SK-N-DZ (cell line): ENCODE measurements at places on chromosomes 7 and 10.

GRCh38 chr10:130557181-130557845 is 421.1 kb downstream of the GLRX3 start:
- DNase-seq, result no peak

DNA sequence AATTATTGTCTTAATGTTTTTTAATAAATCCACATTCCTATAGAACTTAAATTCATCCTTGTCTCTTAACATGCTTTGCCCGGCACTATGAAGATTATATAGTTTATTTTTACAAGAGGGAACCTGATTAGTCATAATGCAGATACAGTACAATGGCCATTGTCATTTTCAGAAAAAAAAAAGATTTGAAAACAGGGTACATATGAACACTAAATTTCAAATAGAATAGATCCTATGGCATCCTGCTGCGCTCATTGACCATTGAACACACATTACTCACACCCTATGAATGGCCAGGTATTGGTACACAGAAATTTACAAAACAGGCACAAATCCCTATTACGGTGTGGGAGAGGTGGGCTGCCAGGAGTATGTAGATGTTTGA is 2.0 kb upstream of the KLF6 start:
- no peak for DNase-seq

DNA sequence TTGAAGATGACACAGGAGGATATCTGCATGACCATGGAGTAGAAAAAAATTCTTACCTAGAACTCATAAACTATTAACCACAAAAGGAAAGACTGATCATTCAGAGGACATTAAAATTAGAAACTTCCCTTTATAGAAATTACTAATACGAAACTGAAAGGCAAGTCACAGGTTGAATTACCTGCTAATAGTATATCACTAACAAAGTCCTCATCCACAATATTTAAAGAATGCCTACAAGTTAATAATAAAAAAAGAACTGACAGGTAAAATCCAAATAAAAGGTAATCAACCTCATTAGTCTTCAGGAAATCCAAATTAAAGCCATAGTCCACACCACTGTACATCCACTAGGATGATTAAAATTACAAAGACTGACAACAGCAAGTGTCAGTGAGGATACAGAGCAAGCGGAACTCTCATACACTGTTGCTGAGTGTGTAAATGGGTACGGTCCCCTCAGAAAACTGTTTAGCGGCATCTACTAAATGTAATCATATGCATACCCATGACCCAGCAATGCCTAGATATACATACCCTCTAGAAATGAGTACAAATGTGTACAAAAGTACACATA is 71.2 kb downstream of the ARHGAP21 start:
- DNase-seq, result no peak

- DNase-seq, result no peak
Observed at GRCh38 chr7:142833174-142834048, 21.5 kb upstream of the EPHB6 start.

GRCh38 chr7:67566101-67566500 is 569.5 kb downstream of the TYW1 start:
- no peak for DNase-seq

DNA sequence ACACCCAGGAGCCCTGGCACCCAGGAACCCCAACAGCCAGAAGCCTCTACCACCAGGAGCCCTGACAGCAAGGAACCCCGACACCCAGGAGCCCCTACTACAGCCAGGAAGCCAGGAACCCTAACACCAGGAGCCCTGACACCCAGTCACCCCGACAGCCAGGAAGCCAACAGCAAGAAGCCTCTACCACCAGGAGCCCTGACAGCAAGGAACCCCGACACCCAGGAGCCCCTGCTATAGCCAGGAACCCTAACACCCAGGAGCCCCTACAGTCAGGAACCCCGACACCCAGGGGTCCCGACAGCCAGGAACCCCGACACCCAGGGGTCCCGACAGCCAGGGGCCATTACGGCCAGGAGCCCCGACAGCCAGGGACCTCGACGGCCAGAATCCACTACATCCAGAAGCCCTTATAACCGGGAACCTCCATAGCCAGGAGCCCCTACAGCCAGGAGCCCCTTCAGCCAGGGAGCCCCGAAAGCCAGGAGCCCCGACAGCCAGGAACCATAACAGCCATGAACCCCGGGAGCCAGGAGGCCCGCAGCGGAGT is 440 bp upstream of the GLRX3 start:
- DNase-seq, result no peak

- no peak for DNase-seq
Observed at GRCh38 chr7:45646207-45646821, 72.1 kb downstream of the ADCY1 start.

DNA sequence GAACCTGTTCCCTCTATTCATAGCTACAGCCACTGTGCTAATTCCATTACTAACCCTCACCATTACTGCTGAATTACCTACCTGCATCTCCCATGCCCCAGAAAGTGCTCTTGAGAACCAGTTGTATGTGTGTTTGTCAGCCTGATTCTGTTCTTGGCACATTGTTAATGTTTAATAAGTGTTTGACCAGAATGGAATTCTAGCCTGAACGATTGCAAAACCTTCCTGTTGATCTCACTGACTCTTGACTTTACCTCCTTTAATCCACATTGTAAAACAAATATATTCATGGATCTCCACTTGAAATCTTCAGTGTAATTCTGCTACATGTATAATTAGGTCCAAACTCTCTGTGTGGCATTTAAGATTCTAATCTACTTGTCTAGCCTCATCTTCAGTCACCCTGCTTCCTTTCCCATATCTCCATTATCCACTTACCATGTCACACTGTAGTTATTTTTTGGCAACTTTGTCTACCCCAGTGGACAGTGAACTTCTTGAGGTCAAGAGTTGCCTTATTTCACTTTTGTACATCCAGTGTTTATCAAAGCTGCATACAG is 4.9 kb downstream of the ZNF277 start:
- DNase-seq, result no peak

- peak; percentile 58 for DNase-seq
Observed at GRCh38 chr10:79128923-79129305, 60.1 kb downstream of the ZMIZ1 start.

DNA sequence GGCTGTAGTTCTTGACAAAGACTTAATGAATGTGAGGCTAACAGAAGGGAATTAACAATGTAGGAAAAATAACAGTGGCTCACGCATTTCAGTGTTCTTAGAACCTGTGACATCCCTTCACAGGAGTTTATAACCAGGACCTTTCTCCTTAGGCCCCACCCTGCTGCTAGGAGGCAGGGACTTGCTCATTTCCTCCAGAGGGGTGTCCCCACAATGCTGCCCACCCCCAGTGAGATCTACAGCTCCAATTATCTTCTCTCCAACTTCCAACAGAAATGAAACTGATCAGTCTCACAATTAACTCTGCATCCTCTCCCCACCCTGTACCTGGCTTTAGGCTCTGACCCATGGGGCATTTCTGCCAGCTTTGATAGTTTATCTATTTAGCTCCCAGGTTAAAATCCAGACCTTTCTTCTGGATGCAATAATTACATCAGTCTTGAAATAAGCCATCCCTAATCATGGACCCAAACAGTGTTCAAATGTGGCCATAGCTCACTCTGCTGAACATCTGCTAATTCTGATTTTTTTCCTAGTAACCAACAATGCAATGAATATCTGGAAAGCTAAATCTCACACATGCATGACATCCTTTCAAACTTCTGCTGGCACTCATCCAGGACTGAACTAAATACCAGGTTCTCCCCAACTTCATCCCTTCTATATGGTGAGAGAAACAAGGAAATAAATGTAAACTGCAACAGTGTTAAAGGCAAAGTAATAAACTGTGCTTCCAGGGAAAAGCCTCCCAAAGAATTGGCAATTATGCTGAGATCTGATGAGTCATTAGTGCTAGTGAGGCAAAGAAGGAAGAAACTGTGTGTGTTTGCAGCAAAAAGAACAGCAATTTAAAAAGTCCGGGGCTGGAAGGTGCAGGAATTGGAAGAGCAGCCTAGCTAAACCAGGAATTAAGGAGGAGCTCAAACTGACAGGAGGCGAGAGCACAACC is 64.6 kb downstream of the HERPUD2 start:
- peak; percentile 20 for DNase-seq

DNA sequence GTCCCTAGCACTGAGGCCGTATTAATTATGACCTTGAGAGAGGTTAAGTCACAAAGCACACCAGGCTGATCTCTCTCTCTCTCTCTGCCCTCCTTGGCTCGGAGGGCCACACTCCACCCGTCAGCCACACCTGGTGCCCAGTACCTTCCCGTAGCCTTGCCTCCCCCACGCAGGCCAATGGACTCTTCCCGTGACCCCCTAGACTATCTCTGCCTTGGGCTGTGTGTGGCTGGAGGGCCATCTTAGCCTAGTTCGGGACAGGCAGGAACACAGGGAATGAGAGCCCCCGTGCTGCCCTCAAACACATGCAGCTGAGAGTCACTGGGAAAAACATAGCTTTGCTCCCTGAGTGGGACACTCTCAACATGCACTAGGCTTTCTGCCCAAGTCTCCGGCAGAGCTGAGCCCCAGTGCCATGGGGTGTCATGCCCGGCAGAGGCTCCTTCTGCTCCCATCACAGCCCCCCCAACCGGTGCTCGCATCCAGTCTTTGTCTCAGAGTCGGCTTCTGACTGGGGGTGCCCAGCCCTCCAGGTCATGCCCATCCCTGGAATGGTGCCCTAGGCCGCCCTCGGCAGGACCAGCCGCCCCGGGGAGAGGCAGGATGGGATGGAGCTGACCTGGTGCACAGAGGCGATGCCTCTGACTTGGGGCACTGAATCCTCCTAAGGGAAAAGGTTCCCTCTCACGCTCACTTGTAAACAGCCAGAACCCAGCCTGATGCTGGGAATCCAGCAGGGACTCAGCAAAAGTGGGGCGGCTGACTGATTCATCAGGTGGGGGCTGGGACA is 63.0 kb downstream of the TCERG1L start:
- no peak for DNase-seq

GRCh38 chr7:105330526-105330925 is 58.2 kb downstream of the SRPK2 start:
- DNase-seq, result no peak

- DNase-seq, result no peak
Observed at GRCh38 chr10:86670290-86670811, 2.0 kb downstream of the LDB3 start.

DNA sequence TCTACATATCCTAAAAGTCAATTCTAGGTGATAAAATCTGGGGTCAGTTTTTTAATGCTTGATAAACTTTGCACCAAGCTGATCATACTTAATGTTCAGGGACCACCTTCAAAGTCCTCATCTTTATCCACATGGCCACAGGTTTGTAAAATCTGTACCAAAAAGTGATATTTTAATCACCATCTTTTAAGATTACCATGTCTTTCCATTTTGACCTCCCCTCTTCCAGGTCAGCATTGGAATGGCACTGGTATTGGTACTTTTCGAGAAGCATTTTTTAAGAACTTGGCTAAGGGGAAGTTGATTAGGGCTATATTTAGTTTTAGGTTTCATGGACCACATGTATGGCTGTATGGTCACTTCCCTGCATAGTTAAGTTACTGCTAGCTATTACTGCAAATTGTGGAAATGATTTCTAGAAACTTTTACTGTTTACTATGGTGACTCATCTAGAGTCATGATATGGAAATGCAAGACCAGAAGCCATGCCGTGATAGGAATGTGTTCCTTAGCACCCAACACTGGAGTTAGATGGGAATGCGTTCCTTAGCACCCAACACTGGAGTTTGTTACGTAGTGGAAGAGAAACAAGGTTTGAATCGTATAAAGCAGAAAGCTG is 50.8 kb upstream of the ABLIM1 start:
- DNase-seq, result no peak

GRCh38 chr7:47253650-47254080 is 328.2 kb downstream of the TNS3 start:
- peak; percentile 49 for DNase-seq

DNA sequence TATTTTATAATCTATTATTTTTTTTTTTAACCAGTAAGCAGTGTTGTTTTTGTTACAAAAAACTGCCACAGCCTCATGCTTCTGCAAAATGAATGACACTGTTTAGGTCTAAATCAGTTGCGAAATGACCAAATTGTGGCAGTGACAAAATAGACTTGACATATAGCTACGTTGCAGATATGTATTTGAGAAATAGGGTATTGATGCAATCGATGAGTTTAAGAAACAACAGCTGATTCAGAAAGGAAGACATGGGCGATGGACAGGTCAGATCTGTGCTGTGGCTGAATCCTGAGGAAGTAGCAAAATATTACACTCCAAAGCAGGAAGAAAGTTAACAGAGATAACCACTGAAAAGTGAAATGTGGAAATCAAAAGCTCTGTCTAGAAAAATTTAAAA is 89.0 kb upstream of the STEAP4 start:
- DNase-seq, result no peak

DNA sequence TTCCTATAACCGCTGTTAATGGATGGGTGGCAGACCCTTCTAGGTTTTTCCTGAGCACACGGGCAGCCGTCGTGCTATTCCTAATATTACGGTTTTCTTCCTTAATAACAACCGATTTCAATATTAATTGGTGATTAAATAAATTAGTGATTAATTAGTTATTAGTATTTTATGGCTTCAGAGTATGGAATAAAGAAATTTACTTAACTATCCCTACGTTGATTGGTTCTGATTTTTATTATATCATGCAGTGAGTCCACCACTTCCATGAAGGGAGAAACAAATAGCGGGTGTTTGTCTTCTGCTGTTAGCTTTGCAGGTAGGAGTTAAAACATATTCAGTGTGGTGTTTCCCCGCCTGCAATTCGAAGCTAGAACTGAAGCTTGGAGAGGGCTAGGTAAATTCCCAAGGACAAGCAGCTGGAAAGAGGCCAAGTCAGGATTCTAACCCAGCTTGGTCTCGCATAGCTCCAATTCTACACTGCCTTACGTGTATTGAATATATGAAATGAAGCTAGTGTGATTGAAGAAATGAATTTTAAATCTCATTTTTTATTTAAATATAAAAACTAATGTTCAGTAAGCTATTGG is 928 bp upstream of the CSTF2T start:
- peak; percentile 1 for DNase-seq

- DNase-seq, result no peak
Observed at GRCh38 chr7:106234425-106234824, 50.4 kb downstream of the NAMPT start.

DNA sequence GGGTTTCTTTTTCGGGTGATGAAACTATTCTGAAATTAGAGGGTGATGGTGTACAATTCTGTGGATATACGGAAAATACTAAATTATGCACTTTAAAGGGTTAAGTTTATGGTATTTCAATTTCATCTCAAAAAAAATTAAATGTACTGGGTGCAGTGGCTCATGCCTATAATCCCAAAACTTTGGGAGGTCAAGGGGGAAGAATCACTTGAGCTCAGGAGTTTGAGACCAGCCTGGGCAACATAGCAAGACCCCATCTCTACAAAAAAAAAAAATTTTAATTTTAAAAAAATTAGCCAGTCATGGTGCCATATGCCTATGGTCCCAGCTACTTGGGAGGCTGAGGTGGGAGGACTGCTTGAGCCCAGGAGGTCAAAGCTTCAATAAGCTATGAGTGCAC is 57.0 kb downstream of the SMURF1 start:
- DNase-seq, result no peak
